T-helper 1 cell (primary cell): ENCODE measurements at places on chromosomes 13 and 19.

DNA sequence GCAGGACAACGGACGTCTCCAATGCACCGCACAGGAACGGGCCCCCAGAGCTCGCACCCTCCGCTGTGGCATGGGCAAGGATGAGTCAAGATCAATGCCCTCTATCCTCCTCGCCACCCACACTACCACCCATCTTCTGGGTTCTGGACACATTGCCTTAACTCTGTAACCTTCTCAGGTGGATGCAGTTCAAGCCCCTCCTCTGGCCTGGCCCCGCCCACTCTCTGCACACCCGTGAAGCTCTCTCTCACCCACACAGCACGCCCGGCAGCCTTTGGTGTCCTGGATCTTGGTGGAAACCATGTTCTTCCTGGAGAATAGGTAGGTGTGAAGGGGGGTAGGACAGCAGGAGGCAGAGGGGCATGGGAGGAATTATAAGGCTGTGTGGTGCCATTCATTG, 20.7 kb downstream of the MAP4K1 start:
- DNase-seq, result no peak

DNA sequence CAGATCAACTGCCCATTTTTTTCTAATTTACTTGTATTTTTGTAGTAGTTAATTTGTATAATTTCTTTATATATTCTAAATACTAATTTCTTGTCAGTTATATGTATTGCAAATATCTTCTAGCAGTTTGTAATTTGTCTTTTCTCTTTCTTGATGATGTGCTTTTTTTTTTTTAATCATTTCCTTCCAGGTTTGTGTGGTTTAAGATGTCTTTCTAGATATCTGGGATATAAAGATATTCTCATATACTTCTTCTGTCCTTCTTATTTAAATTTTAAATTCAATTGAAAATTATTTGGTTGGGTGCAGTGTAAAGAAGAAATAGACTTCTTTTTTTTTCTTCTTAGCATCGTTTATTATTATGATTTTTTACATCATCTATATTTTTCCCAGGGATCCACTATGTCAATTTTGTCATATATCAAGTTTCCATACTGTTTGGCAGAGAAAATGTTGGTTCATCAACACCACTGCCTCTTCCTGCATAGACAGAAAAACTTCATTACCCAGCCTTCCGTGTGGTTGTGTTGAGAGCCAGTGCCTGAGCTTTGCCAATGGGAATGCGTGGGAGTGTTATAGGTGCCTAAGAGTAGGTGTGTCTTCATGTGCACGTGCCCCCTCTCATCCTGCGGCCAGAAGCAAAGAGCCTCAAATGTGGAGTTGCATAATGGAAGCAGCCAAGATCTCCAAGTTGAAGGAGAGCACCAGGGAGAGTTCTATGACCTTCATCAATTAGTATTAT, 15.8 kb downstream of the CPB2 start:
- DNase-seq, result no peak

- DNase-seq, result no peak
Measured at GRCh38 chr19:51387924-51388389, at the start of gene LIM2. LIM2 (minus strand) TSS chr19:51387974; CDS start chr19:51387443, 531 bp downstream.

GRCh38 chr13:74145249-74145975, 11.2 kb upstream of the KLF12 start:
- DNase-seq, result no peak
